Activated CD4-positive, alpha-beta memory T cell treated with anti-CD3 and anti-CD28 coated beads, Interleukin-2, amount 10 ng/mL, durations not matched to agents 7 days and 5 days (primary cell): ENCODE measurements at places on chromosomes 7 and 10. TPM values are rescaled to one million over a fixed set of nuclear protein-coding genes. Genes with fewer than 3 reads are reported as not detected.

The PIK3AP1 gene
- 6.6 TPM for total RNA-seq

The SKIDA1 gene
- total RNA-seq: 0.25 TPM

The GBF1 gene
- total RNA-seq: 43.1 TPM

The ZNF679 gene
- total RNA-seq: not detected

The NOM1 gene
- 22.1 TPM for total RNA-seq

The GDF2 gene
- not detected for total RNA-seq

The CYP26C1 gene
- total RNA-seq: not detected

The PRF1 gene
- total RNA-seq: 141 TPM

The INSYN2A gene
- not detected for total RNA-seq

The KIF11 gene
- 78.5 TPM for total RNA-seq

The ZNF503 gene
- total RNA-seq: 0.23 TPM

DNA sequence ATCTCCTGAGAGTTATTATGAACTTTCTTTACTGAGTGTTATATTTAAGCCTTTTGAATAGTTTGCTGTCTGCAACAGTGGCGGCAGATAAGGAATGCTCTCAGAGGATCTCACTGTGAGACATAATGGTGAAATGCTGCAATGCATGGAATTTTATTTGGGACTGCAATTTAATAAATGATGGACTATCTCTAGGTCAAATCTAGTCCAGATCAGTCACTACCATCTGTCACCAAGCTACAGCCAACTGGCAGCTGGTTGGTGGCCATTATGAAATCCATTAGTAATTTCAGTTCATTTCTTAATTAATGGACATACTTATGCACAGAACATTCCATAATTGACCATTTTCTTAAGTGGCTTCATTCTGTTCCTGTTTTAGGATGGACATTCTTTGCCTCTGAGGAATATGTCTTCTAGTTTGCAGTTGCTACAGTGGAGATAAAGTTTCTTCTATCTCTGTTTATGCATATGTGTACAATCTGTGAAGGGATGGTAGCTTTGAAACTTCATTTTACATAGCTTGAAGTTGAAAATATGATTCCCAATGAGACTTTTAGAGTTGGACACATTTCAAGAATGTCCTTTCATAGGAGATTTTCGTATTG lies 586.6 kb downstream of the SUGCT start:
- H3K4me1 ChIP-seq: peaks cover 2% of the 10 kb centered on the region
- DNase-seq: no peak
- H3K27me3 ChIP-seq: no peaks in the 10 kb centered on the region

- H3K36me3 ChIP-seq: no peaks in the 10 kb centered on the region
- no peaks in the 10 kb centered on the region for H3K27me3 ChIP-seq
- no peaks in the 10 kb centered on the region for H3K4me1 ChIP-seq
- no peak for DNase-seq
- H3K4me3 ChIP-seq: no peak overlapping the region
Observed at GRCh38 chr10:101529725-101530553, 58.1 kb downstream of the POLL start.

- no peak for DNase-seq
- no peaks in the 10 kb centered on the region for H3K4me1 ChIP-seq
- H3K27me3 ChIP-seq: peaks cover 12% of the 10 kb centered on the region
- H3K36me3 ChIP-seq: no peaks in the 10 kb centered on the region
Observed at GRCh38 chr7:29914180-29914579, 75.4 kb downstream of the SCRN1 start.

GRCh38 chr10:3907514-3907913 lies 122.5 kb upstream of the KLF6 start:
- peaks cover 8% of the 10 kb centered on the region for H3K4me1 ChIP-seq
- no peak overlapping the region for H3K27ac ChIP-seq
- no peak for DNase-seq
- no peak overlapping the region for H3K4me3 ChIP-seq

DNA sequence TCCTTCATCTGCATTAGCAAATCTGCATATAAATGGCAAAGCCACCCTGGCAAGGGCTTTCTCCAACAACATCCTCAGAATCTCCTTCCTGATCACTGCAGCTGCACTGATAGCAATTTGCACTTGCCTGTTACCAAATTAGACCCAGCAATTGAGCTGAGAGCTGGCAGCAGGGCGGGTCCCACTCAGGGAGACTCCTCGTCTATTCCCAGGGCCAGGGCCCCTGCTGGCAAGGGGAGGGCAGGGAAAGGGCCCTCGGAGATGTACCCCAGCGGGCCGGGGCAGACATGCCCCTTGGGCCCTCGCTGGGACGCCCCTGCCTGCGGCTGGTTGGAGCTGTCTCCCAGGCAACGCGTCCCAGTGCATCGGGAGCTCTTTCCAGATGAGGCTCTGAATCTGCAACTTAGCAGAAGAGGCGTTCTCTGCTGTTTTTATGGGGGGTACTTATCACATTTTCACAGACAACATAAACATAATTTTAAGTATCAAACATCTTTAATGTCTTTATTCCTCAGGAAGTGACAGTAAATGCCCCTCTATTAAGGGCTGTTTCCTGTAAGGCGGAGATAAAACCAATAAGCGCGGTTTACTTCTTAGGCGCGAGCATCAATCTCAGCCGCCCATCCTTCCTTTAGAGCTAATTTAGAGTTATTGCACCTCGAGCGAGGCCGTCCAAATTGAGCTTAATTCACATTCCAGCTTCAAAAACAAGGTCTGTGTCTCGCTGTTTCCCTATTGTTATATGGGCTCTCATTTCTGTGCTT lies 249.0 kb upstream of the PPP2R2D start:
- no peaks in the 10 kb centered on the region for H3K4me1 ChIP-seq
- H3K27me3 ChIP-seq: peaks cover 2% of the 10 kb centered on the region
- DNase-seq: no peak
- no peaks in the 10 kb centered on the region for H3K36me3 ChIP-seq

DNA sequence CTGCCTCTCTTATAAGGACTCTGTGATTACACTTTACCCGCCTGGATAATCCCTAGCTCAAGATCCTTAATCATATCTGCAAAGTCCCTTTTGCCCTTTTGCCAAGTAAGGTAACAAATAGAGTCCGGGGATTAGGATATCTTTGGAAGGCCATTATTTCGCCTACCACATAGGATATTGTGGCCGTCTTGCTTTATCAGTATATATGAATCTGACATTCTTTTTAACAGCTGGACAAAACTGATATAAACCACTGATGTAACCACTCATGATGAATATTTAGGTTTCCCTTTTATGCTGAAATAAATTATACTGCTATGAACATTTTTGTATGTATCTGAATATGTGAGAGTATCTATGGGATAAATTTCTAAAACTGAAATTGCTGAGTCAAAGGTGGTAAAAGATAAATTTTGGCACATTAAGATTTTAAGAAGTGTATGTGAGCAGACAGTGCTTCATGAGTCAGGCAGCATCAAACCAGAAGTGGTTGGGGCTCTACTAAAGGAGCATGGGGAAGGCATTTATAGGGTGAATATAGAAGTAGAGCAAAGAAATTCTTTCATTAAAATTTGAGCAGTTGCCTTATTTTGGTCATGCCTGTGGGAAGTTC lies 44.7 kb downstream of the AVL9 start:
- H3K4me1 ChIP-seq: peaks cover 9% of the 10 kb centered on the region
- DNase-seq: no peak
- no peaks in the 10 kb centered on the region for H3K27me3 ChIP-seq
- peaks cover 25% of the 10 kb centered on the region for H3K36me3 ChIP-seq
- no peak overlapping the region for H3K4me3 ChIP-seq
- H3K27ac ChIP-seq: no peak overlapping the region

DNA sequence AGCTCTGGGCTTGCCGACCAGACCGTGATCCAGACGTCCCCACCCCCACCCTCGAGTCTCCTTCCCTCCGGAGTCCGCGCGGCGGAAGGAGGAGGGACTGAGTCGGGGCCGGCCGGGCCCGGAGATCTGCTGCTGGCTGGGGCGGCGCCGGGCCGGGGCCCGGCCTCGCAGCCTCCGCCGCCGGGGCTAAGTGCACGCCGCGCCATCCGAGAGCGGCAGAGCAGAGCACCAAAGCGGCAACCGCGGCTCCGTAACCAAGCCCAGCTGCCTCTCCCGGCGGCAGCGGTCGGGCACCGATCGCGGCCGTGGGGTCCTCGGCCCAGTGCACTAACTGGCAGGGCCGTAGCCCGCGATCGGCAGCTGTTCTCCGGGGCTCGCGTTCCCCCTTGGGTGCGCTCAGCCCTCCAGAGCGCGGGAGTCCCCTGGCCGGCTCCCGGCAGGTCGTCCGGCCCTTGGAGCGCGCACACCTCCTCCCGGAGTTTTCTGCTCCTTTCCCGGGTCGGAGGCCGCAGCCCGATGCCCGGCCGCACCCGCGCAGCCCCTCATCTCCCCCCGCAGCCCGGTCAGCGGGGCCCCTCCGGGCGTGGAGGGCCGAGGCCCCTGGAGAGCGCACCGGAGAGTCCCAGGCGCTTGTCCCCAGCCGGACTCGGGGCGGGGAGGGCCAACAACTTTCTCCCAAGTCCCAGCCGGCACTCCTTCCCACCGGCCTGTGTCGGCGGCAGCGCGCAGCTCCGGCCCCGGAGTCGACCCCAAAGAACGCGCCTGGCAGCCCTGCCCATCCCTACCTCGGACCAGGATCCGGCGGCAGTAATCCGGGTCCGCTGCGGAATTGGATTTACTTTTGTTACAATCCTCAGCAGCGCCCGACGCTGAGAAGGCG lies 799 bp downstream of the VAX1 start:
- H3K4me3 ChIP-seq: peak overlapping the region; percentile 4
- peaks cover 78% of the 10 kb centered on the region for H3K27me3 ChIP-seq
- peaks cover 5% of the 10 kb centered on the region for H3K4me1 ChIP-seq
- no peak overlapping the region for H3K27ac ChIP-seq
- peaks cover 8% of the 10 kb centered on the region for H3K36me3 ChIP-seq

- H3K4me1 ChIP-seq: no peaks in the 10 kb centered on the region
- no peaks in the 10 kb centered on the region for H3K27me3 ChIP-seq
- no peak overlapping the region for H3K4me3 ChIP-seq
- H3K36me3 ChIP-seq: peaks cover 61% of the 10 kb centered on the region
Observed at GRCh38 chr7:6154542-6155404, 117.7 kb downstream of the CYTH3 start.

DNA sequence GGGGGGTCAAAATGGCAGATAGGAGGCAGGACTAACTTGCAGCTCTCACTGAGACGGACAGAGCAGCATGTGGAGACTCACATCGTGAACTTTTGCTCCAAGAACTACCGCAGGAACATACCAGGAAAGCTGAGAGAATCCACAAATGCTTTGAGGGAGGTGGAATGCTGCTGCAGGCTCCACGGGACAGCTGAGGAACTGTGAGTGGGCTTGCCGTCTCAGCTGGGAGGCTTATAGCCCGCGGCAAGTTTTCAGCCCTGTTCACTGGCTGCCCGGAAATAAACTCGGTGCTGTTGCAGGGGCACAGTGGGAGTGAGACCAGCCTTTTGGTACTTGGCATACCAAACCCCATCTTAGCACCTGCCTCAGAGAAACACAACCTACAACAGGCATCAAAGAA lies 19.1 kb upstream of the WDR11 start:
- no peaks in the 10 kb centered on the region for H3K36me3 ChIP-seq
- DNase-seq: no peak
- no peak overlapping the region for H3K4me3 ChIP-seq
- H3K27ac ChIP-seq: no peak overlapping the region
- peaks cover 5% of the 10 kb centered on the region for H3K27me3 ChIP-seq
- H3K4me1 ChIP-seq: no peaks in the 10 kb centered on the region

- no peaks in the 10 kb centered on the region for H3K4me1 ChIP-seq
- H3K36me3 ChIP-seq: no peaks in the 10 kb centered on the region
- H3K4me3 ChIP-seq: no peak overlapping the region
Observed at GRCh38 chr7:44555350-44555749, 14.2 kb upstream of the NPC1L1 start.

DNA sequence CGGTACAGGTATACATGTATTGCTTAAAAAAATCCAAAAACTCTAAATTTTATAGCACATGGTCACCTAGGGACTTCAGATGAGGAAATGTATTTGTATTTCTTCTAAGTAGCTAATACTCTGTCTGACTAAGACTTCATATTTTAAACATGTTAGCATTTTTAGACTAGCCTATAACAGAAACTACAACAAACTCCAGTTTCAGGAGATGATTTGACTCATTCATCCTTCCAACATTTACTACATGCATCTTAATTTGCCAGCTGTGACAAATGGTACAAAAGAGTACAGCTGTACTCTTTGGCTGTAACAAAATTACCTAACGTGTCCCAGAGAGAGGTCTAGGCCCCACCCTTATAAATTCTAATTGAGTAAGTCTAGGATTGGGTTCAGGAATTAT lies 22.2 kb downstream of the TMEM209 start:
- peak overlapping the region; percentile 59 for H3K27ac ChIP-seq
- no peak overlapping the region for H3K4me3 ChIP-seq
- H3K4me1 ChIP-seq: peaks cover 27% of the 10 kb centered on the region
- no peak for DNase-seq
- H3K27me3 ChIP-seq: no peaks in the 10 kb centered on the region

DNA sequence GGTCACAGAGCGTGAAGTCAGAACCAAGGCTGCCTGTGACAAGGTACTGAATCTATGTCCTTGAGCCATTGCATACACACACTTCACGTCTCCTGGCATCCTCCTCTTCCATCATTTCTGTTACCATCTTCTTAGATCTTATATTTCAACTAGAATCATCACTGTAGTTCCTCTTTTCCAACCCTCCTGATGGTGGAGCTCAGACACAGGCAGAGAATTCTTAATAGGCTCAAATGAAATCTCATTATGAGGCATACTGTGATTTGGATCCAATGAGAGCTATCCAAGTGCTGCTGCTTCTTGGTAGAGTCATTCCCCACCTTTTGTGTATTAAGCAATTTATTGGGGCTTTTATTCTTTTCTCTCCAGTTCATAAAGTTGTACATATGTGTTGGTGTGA lies 113.2 kb downstream of the CALCR start:
- H3K27me3 ChIP-seq: no peaks in the 10 kb centered on the region
- no peak overlapping the region for H3K4me3 ChIP-seq
- DNase-seq: no peak

DNA sequence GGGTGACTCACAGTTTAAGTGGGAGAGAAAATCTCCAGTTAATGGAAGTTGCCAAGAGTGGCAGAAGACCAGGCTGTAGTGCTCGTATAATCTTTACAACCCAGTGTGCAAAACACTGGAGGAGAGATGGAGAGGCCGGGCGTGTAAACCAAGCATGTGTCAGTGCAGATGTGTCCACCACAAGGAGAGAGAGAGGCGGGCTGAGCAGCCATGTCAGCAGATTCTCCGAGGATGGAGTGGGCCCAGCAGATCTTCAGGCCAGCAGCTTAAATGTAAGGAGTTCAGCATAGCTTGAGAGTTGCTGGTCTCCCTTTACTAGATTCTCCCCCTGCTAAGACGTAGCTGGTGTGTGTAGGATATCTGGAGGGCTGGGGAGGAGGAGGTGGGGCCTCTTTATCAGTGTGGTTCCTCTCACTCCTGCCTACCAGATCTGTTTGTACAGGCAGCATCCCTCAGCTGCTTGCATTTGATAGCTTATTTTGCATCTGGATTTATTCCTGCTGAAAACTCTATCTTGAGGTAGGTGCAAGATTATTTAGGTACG lies 13.7 kb downstream of the BPGM start:
- H3K36me3 ChIP-seq: peaks cover 75% of the 10 kb centered on the region
- no peak for DNase-seq
- H3K4me3 ChIP-seq: no peak overlapping the region
- H3K27ac ChIP-seq: no peak overlapping the region

- no peak overlapping the region for H3K4me3 ChIP-seq
- no peak overlapping the region for H3K27ac ChIP-seq
- no peaks in the 10 kb centered on the region for H3K4me1 ChIP-seq
- no peaks in the 10 kb centered on the region for H3K27me3 ChIP-seq
- no peak for DNase-seq
Observed at GRCh38 chr7:78379148-78379547, 580.6 kb downstream of the PHTF2 start.

- no peak overlapping the region for H3K4me3 ChIP-seq
- no peaks in the 10 kb centered on the region for H3K36me3 ChIP-seq
- H3K27ac ChIP-seq: no peak overlapping the region
- H3K4me1 ChIP-seq: no peaks in the 10 kb centered on the region
Observed at GRCh38 chr7:9657257-9657656, 1223.8 kb downstream of the NXPH1 start.
